ENCODE measurements at places on chromosomes 12 and 14.

GRCh38 chr14:83828406-83828805 lies 1701.5 kb upstream of the FLRT2 start:
- no peak for DNase-seq

- peak; percentile 32 for DNase-seq
Observed at GRCh38 chr14:81384900-81385299, 15.2 kb downstream of the STON2 start.

DNA sequence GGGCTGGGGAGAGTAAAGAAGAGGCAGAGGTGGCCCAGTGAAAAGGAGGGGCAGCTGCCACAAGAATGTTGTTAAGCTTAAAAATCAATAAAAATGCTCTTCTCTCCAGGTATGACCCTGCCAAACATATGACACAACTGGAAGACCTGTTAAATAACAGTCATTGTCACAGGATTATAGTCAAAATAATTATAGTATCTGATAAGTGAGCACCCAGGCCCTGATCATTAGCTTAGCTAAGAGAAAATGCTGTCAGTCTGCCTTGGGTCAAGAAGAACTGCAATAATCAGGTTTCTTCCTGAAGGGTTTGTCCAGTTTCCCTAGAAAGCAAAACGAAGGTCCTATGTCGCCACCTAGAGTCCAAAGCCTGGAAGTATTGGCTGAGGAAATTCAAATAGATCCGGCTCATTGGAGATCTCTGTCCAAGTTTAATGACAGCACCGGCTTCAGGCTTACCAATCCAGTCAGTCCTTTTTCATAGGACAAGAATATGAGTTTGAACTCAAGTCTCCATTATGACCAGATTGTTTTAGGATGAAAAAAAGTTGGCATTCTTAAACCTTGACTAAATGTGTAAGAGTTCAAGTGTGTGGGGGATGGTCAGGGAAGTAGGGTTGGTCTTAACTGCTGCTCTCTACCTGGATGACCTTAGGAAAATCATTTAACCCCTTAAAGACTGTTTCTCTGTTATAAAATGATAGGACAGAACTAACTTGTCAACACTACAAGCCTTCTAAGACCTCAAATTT lies 22.5 kb upstream of the NKX2-8 start:
- peak; percentile 63 for DNase-seq

GRCh38 chr12:109735051-109735521 lies 21.5 kb downstream of the FAM222A start:
- no peak for DNase-seq

GRCh38 chr12:81963636-81964035 lies 204.5 kb upstream of the PPFIA2 start:
- no peak for DNase-seq

- no peak for DNase-seq
Observed at GRCh38 chr12:32727237-32727636, 28.5 kb downstream of the YARS2 start.

DNA sequence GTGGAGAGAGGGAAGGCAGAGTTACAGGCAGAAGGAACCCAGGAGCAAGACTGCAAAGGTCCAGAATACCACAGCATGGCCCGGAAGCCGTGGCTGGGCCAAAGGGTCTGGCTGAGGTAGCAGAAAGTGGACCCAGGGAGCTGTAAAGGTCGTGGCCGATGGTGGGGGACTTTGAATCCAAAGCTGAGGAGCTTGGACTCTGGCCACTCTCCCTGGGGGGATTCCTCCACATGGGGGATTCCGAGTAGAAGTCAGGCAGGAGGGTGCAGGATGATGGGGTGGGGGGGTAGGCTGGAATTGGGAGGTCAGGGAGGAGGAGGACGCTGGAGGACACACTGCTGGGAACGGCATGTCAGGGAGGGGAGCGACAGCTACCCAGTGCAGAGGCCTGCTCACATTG lies 125.2 kb downstream of the GCH1 start:
- no peak for DNase-seq

DNA sequence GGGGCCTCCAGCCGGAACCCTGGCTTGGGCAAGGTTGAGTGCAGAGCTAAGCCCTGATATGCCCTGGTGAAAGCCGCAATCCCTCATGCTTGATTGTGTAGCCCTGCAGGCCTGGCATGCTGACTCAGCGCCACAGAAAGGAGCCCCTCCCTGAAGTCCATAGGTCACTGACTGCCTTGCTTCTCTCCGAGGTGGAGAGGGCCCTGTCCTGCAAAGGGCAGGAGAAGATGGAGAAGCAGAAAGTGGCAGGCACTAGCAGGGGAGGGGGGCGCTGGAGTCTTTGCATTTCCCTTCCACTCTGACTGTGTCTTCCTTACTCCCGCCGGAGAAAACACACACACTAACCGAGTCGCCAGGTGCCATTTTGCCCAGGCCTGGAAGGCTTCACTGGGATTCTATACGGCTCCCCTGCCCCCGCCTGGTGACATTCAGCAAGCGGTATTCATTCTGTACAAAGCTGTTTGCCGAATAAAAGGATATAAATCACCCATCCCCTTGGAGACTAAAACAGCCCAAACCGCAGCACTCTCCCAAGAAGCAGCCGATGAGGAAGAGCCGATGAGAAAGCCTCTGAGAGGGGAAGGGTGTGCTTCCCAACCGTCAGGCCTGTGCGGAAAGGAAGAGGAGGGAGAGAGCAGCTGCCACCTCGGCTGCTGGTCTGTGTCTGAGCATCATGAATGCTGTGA lies 69.8 kb downstream of the SLC6A12 start:
- no peak for DNase-seq

DNA sequence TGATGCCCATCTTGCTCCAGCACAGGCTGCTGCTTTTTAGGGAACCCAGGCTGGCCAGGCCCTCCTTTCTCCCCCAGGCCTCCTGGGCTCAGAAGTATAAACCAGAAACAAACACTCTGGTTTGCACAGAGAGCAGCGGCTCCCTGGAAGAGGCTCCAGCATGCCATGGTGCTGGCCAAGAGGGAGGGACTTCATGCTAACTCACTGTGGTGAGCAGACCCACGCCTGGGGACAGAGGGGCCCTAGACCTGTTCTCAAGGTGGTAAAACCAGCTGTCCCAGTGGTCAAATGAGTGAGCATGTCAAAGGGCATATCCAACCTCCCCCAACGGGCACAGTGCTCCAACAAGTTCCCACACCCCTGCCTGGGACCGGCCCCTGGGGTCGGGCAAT lies 15.5 kb downstream of the BCL11B start:
- no peak for DNase-seq

- DNase-seq = no peak
Observed at GRCh38 chr12:24708043-24708442, 240.9 kb downstream of the BCAT1 start.

DNA sequence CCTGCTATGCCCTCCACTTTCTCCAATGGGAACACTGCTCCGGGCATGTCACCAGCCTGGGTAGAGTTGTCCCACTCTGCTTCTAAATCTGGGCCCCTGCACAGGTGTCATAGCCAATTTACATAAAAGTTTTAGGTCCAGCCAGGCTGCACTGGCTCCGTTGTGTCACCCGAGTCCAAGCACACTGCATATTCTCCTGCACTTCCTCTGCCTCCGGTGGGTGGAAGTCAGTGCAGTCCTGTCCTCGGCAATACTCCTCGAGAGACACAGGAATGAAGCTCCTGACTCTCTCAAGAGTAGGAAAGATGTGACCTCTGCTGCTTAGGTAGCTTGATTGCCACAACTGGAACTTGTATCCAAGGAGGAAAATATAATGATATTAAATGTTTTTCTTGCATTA lies 15.2 kb downstream of the SLC8A3 start:
- DNase-seq = no peak

GRCh38 chr14:102728501-102728900 lies 48.7 kb upstream of the TRAF3 start:
- DNase-seq = no peak

DNA sequence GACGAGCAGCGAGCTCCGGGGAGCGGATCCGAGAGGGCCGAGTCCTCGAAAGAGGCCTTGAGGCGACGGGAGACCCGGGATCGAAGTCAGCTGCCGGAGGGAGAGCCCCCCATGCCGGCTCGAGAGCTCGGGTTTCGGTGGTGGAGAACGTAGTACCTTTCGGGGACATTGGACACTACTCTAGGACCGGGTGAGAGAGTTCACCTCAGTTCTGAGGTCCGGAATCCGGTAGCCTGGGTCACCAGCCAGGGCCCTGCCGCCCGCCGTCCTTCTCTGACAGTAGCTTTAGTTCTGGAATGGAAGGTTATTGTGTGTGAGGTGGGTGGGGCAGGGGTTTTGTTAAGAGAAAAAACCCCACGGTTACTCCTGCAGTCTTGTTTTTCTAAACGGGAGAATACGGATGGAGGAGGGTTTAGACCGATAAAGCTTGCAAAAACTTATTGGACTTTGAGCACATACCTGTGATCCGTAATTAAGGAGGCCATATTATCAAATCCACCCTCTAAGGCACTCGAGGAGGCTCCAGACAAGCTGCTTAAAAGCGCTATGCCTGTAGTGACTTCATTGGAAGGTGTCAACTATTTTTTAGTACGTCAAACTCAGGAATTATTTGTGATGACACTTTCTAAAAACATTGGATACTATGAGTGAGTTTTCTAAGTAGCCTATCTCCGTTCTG lies 765 bp downstream of the SCYL2 start:
- DNase-seq = peak; percentile 13

GRCh38 chr14:56884617-56885016 lies 74.3 kb upstream of the OTX2 start:
- no peak for DNase-seq

- no peak for DNase-seq
Observed at GRCh38 chr14:36313206-36313605, 7.2 kb downstream of the MBIP start.

DNA sequence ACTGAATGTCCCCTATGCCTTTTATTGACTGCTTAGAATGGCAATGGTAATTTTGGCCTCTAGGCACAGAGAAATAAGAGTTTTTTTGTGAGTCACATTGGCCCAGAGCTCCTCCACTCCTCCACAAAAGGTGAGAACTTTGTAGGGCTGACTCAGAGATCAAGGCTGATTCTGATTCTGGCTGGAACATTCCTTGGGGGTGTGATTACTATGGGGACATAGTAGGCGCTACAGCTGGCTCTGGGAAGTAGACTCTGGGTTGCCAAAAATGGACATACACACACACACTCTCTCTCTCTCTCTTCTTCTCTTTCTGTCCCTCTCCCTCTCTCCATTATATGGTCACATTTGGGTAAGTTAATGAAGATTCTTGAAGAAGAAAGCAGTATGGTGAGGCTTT lies 174.6 kb upstream of the DDHD1 start:
- DNase-seq = no peak

All from HS-5 (cell line).